Germinal center (tissue), 1 donor: ENCODE measurements at places on chromosomes 3 and 15.

- DNase-seq = no peak
Observed at GRCh38 chr3:23920151-23920655, 3.3 kb downstream of the RPL15 start.

DNA sequence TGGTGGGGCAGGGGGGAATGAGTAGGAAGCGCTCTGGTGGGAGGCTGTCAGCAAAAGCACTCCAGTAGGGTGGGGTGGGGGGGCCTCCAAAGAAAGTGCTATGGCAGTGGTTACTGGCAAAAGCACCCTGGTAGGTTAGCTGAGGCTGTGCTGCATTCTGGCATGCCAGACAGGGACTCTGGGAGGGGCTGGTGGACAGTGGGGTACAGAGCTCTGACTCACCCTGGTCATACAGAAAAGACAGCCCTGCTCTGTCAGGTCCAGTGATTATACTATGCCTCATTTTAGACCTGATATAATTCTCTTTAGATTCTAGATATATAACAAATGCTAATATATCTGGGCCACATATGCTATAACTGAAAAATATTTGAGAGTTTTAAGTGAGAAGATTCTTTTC, 82.8 kb upstream of the CPNE4 start:
- no peak for DNase-seq

DNA sequence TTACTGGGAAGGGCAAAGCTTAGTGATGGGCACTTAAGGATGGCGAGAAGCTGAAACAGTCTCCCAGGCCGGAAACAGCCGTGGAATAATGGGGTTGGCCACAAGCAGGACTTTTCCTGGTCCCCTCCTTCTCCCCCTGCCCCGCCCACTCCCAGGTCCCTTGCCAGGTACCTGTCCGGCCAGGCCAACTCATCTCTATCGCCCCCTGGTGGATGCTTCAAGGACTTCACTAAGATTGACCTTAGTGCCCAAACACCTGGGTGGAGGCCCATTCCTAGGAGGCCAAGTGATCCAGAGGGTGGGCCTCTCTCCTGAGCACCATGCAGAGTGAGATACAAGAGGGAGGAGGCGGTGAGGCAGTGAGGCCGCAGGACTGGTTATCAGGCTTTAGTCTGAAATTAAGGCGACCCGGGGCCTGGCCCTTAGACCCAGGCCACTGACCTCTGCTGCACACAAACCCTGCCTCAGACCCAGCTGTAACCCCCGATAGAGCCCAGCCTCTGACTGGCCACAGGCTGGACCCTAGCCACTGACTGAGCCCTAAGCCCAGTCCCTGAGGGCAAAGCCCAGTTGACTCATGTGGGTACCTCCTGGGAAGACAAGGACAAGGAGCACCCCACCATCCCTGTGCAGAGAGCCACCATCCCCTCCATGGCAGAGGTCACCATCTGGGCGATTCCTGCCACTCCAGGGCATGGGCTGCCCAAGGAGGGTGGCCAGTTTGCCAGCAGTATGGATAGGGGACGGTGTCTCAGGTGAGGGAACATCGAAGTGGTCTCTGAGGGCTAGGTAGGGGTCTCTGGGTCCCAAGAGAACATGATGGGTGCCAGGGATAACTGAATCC, 37.6 kb downstream of the VIPR1 start:
- peak; percentile 79 for DNase-seq

DNA sequence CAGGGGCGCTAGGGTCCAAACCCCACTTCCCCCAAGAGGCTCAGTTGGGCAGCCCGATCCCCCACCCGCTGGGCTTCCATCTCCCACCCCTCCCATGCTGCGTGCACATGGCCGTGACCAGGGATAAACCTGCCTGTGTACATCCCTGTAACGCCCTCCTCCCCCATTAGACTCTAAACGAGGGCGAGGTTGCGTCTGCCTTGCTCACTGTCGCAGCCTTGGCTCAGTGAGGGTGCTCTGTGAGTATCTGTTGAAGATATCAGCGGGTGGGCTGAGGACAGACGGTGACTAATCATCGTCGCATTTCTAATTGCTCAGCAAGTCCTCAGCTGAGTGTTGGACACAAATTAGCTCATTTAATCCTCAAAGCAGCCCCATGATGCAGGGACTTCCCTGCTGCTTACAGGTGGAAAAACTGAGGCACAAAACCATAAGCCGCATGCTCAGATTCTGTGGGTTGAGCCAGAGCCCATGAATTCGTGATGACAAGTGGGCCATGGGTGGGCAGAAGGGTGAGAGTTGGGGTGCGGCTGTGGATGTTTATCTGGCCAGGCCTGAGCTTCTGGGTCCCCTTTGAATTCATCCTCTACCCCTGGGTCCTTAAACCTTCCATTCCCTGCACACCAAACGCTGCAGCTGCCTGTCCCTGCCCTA, 26.0 kb downstream of the FBLN2 start:
- no peak for DNase-seq

DNA sequence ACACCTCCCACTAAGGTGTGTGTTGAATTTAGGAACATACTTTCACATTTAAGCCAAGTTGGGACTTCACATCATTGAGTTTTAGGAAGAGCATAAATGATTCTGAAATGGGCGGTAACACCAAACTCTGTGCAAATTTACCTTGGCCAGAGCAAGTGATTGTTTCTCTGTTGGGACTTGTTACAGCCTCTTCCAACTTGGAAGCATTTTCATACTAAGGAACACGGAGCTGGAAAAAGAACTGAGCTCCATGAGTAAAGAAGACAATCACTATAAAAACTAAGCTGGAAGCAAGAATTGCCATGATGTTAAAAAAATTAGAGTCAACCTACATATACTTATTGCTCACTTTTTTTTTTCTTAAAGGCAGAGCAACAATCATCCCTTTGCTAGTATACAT, 371.3 kb downstream of the ERC2 start:
- no peak for DNase-seq

DNA sequence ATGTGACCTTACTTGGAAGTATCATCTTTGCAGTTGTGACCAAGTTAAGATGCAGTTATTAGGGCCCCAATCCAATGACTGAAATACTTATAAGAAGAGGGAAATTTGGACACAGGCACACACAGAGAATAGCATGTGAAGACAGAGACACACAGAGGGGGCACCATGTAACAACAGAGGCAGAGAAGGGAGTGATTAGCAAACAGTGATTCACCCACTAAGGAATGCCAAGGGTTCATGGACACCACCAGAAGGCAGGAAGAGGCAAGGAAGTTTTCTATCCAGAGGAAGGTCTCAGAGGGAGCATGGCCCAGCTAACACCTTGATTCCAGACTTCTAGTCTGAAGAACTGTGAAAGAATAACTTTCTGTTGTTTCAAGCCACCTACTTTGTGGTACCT, 25.0 kb downstream of the SIDT1 start:
- DNase-seq = no peak

- DNase-seq = no peak
Observed at GRCh38 chr3:50212502-50212901, 7.4 kb downstream of the SLC38A3 start.

DNA sequence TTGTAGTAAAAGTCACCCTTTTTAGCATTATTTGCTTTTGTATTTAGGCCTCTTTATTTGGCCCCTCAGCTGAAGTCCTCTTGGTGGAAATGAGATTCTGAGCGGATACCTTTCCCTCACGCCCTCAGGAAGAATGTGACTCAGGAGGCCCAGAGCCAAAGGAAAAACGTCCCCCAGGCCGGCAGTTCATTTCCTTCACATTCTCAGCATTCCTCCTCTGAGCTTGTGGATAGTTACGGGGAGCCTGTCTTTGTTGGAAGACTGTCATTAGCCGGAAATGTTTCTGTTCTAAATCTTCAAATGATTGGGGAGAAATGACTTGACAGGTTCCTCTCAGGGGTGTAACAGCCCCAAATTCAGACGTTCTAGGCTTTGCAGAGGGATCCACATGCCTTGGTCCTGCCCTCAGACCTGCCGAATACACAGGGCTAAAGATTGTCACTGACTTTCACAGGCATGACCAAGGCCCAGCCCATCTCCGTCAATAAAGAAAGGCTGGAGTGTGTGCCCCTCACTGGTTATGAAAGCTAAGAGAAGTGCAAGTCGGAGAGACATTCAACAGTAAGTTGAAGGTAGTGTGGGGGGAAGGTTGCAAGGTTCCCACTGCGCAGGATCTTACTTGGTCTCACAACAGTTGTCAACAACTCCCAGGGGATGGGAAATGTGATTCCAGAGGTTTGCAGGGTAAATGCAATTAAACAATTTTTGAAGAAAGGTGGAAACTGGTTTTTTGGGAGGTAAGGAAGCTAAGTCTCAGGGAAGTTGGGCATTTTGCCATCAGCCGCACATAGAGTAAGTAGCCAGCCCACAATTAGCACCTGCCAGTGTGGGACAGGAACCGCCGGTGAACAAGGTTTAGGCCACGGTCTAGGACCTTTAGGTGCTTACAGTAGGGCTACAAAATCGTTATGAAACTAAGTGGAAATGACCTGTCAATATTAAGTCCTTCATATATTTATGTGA, 39.7 kb upstream of the MYZAP start:
- DNase-seq = no peak

DNA sequence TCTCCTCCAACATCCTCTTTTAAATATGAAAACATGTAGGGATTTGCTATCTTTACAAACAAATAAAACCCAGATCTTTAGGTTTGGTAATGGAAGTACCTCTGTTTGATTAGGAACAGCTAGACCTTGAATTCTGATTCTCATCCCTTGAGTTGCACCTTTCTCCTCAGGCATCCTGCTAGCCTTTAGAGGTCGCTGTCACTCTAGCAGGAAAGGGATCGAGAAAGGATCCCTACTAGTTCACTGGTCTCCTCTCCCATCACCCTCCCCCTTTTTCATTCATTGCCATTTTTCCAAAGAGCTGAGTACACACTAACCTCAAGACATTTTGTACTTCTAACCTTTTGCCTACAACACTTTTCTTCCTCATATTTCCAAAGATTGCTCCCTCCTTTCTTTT, 569.8 kb downstream of the RBMS3 start:
- no peak for DNase-seq

DNA sequence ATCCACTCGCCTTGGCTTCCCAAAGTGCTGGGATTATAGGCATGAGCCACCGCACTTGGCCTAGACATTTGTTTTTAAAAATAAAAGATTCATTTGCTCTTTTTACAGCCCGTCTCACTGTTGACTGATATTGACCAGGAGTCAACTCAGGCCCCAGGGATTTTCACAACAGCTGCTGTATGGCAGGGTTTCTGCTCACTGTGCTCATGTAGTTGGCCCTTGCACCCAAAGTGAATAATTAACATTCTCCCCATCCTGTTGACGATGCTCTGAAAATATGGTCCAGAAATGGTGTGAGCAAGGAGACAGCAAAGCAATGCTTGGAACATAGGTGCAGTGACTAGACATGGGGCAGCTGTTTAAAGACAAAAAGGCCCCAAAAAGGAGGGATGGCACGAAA, 2.9 kb upstream of the CCR5 start:
- no peak for DNase-seq

- DNase-seq = no peak
Observed at GRCh38 chr3:69738859-69739203, 433 bp upstream of the MITF start.

GRCh38 chr15:35397027-35397426, 148.9 kb downstream of the DPH6 start:
- DNase-seq = no peak

GRCh38 chr3:146217324-146217723, 33.6 kb downstream of the PLSCR4 start:
- no peak for DNase-seq

DNA sequence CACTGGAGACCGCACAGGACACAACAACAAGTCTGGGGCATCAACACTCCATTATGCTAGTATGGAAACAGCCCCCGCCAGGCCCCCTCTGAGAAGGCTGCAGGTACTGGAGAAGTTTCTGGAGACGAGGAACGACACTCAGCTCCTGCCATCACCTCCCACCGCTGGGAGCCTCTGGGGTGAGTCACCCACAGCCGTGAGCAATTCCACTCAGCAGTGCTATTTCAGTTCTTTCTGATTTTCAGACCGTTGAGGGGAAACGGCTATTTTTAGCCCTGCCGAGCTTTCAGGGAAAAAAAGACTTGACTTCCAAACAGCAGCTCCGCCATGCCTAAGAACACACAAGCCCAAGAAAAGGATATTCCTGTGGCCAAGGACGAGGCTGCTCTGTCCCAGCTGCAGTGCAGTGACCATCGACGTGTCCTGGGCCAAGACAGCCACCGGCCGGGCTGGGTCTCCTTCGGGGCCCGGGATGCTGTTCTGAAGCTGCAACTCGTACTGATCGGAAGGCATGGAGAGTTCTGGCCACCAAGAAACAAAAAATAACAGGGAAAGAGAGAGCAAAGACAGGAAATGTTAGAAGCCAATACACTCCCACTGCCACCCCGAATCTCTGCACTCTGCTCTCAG, 40.8 kb downstream of the NUP210 start:
- DNase-seq = no peak
